Stimulated activated CD4-positive, alpha-beta T cell treated with anti-CD3 and anti-CD28 coated beads, Interleukin-15, amount 100 ng/mL, for 1 hour (primary cell): ENCODE measurements at places on chromosomes 5 and 9.

DNA sequence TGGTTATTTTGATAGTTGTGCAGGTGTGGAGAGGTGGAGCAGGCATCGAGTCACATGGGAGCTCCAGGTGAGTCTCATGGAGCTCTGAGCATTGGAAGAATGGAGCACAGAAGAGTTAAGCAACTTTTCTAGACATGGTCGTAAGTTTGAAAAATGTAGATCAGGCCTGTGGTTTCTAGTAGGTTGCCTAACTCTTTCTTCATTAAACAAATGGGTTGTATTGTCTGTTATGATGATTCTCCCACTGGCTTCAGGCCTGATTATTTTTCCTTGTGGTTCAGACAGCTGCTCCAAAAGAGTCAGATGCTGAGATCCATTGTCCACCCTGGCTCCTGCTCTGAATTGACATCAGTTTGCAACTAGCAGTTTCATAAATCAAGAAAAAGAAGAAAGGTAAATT is 80.3 kb upstream of the RPS23 start:
- no peak for DNase-seq

- DNase-seq, result no peak
These were observed 178.8 kb upstream of the CDH10 start for GRCh38 chr5:24823625-24824024.

DNA sequence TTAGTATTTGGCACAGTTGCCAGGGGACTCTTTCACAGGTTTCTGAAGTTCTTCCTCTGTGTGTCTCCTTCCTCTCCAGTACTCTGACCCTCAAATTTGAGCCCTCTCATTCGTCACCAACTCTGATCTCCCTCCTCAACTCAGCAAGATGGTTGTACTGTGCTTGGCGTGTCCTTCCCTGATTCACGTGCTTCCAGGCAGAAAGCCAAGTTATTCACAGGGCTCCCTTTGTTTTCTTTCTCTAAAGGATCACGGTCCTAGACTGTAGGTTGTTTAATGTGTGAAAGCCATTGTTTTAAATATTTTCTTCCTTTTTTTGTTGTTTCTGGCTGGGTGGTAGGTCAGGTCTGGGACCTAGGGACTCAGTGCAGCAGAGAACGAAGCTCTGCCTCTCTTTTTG is 142.9 kb downstream of the DMAC1 start:
- DNase-seq, result no peak

DNA sequence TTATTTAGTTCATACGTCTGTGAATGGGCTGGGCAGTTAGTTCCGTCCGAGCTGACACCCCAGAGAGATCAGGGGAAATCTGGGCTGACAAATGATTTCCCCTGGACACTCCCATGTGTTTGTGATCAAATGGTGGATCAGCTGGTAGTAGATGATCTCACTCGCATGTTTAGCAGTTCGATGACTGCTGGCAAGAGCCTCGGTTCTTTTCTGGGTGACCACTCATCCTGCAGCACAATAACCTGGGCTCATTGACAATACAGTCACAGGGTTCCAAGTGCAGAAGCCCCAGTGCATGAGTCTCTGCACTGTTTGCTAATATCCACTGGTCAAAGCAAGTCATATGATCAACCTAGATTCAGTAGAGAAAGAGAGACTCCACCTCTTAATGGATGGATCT is 155.9 kb downstream of the NR2F1-AS1 start:
- DNase-seq, result no peak

- no peak for DNase-seq
These were observed 93.2 kb downstream of the MRPL36 start for GRCh38 chr5:1706428-1706827.
